Cortex of kidney (tissue), 1 donor: ENCODE measurements at places on chromosomes 5 and 9.

DNA sequence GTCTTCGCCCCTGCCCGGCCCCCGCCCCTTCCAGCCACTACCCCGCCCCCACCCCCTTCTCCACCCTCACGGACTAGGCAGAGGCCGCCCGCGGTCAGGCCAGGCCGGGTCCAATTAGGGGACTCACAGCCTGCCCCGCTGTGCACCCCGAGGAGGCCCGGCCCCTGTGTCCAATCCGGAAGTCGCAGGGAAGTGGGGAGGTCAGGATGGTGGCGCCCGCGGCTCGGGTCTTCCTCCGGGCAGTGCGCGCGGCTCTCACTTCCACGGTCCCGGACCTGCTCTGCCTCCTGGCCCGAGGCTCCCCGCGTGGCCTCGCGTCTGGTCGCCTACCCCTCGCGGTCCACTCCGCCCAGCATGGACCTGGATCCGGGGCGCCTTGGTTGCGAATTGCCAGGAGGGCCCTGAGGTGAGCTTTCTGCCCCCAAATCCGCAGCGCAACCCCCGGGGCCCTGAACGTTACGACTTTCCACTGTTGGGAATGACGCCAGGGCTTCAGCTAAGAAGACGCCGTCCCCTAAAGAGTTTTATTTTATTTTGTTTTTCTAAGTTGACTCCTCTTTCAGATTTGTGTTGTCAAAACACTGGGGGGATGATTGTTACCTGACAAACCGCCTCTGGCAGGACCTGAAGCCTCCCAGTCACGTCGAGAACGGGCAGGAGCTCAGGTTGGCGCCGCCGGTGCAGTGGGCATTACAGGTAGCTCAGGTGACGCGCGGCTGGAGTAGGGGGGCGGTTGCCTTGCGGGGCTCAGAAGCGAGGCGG is 763 bp upstream of the IRX2 start:
- no peak for DNase-seq

DNA sequence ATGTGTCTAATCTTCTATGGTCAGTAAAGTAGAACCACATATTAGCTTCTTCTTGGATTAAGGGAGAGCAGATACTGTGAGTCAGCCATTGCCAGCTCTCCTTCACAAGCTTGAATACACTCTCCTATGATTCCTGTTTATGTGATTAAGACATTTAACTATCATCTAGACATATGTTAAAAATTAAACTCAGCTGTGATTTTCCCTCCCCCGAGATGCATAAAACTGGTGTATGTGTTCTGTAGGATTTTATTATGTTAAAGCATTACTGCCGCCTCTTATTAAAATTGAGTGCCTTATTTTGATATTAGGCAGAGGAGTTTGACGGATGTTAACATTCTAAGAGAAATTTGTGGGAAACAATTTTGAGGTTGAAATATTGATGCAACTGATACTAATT is 114.6 kb downstream of the ACTBL2 start:
- DNase-seq, result no peak

DNA sequence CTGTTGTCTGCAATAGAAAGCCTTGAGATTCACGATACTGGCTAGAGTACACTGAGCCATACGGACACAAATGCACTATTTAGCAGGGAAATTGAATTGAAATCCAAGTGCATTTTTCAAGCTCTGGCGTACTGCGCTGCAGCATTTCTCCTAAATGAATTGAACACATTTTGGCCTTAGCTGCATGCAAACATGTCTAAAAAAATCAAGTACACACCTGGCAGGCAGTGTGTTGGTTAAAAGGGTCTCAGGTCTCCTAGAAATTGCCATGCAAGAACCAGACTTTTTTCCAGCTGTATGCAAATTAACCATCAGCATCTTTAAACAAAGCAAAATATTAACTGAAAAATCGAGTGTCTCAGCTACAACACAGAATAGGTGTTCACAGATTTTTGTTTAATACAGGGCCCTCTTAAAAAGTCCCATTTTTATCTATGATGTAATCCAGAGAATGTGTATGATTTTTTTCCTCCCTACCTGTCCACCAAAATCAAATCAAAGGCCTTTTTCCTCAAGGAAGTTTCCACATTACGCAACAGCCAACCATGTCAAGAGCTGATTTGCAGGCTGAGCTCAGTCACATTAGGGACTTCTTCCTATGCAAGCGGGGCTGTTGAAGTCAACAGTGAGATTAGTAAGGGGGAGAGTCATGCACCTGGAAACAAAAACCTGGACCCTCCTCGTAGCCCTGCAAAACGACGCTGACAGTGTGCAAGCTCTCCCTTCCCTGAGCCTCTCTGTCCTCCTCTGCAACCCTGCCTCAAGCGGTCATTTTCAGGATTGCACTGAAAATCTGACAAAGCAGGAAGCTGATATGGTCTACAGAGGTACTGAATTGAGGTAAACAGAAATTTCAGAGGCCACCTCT is 14.1 kb upstream of the SFXN1 start:
- no peak for DNase-seq

DNA sequence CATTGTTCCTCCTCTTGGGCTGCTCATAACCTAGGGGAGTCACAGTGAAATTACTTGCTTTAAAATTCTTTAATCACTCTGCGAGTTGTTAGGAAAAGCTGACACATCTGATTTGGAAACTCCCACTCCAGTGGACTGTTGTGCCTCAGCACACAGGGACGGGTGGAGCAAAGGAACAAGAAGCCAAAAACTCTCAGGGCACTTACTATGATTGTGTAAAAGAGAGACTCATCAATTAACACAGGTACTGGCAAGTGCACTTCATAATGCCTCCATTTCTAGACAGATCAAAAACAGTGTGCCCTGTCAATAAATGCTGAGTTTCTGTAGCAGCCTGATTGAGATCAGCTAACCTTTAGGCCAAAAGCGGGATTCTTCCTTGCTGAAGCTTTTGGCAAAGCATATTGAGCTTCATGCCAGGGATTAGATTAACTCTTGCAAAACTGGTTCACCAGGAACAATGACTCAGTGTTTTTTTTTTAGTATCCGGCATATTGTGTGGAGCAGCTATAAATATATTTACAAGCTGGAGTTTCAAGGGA is 55.9 kb downstream of the TMC1 start:
- DNase-seq, result no peak

- no peak for DNase-seq
Measured at GRCh38 chr5:99348597-99348996, 419.8 kb upstream of the CHD1 start.

- no peak for DNase-seq
Measured at GRCh38 chr5:73793911-73794310, 167.9 kb downstream of the ARHGEF28 start.

GRCh38 chr5:119178435-119178834 is 107.5 kb downstream of the DMXL1 start:
- DNase-seq, result no peak

DNA sequence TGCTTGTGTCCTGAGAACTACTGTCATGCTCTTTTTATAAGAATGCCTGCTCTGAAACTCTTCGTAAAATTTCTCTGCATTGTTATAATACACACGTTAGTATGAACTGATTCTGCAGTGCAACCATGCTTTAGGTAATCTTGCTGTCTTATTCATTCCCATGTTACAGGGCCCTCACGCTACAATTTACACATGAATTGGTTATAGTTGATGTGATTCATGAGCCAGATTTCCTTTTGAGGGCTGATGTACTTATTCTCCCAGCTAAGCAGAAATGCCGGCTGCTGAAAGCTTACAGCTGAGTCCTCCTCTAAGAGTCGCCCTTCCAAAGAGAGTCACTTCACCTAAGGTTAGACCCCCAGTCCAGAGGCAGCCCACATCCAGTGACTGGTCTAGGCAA is 233.5 kb upstream of the PCSK5 start:
- no peak for DNase-seq

- no peak for DNase-seq
Measured at GRCh38 chr9:4334410-4334813, 34.5 kb upstream of the GLIS3 start.

GRCh38 chr5:171867786-171868185 is 82.2 kb downstream of the SMIM23 start:
- DNase-seq, result no peak

DNA sequence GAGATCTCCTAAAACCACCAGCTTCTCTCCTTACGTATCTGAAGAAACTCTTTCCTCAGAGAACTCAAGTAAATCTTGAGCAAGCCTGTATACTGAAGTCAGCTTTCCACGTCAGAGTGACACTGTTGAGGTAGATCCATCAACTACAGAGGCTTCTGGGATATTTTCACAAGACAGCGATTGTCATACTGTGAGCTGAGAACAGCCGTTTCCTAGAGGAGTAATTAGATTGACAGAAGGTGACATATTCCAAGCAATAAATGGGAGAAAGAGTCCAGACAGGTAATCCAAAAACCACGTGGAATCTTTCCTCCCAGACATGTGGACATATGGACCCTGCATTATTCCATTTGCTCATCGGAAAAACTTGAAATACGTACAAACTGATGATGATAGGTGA is 117.2 kb downstream of the MEF2C start:
- no peak for DNase-seq

DNA sequence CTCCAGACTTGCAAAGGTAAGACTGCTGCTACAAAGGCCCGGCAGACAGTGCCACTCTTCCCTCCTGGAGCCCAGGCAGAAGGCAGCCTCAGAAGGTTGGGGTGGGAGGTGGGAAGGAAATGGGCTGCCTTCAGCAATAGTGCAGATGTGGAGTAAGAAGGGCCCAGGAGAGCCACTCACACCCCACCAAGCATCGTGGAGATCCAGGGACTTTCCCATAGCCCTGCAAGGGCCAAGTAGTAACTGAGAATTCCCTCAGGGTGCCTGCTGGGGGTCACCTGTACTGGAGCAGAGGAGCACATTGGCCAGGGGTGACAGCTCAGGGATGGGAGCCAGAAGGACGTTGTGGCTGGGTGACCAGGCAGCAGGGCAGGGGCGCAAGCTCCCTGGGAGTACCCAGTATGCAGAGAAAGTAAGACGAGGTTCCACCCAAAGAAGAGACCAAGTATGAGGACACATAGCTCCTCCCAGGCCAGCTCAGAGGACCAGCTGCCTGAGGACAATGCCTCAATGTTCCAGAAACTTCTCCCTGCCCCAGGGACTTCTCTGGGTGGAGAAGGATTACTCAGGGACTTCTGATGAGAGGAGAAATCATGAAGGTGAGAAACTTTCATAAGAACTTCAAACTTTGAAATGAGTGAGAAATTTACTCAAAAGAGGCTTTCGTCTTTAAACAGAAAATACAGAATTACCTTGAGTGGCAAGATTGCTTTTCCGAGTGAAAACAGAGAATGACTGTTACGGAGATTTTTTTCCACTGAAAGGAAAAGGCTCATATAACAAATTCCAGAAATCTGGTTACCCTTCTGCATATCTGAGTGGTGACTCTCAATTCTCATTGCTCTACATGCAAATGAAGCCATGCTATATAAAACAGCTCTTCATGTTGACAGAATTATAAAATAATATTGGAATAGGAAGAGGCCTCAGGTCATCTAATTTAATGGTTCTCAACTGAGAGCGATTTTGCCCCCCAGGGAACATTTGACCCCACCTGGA is 87.9 kb upstream of the TRIO start:
- no peak for DNase-seq

DNA sequence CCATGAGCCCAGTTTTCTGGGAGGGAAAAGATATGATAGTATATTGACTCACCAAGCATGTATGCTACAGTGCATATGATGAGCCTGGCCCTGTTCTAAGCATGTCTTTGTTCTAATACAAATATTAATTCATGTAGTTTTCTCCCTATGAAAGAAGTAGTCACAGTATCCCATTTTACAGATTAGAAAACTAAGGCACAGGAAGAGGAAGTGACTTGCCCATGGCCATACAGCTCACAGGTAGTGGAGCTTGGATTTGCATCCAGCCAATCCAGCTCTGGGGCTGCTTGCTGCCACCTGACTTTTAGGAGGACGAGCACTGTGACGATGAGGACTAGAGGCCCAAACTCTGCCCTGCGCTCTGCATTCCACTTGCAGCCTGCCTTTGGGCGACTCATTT is 76.4 kb downstream of the AK8 start:
- DNase-seq, result no peak

GRCh38 chr5:5141625-5142525 is 1.7 kb downstream of the ADAMTS16 start:
- DNase-seq, result no peak

GRCh38 chr9:136687721-136688223 is 515 bp upstream of the AGPAT2 start:
- DNase-seq, result no peak

GRCh38 chr5:143880178-143880577 is 68.2 kb downstream of the HMHB1 start:
- DNase-seq, result no peak

GRCh38 chr9:127937056-127937387 is 632 bp downstream of the DPM2 start:
- DNase-seq, result no peak

GRCh38 chr5:134133995-134134541 is 19.6 kb downstream of the TCF7 start:
- no peak for DNase-seq

- DNase-seq, result no peak
Measured at GRCh38 chr5:112165897-112166737, 253.0 kb downstream of the EPB41L4A start.

DNA sequence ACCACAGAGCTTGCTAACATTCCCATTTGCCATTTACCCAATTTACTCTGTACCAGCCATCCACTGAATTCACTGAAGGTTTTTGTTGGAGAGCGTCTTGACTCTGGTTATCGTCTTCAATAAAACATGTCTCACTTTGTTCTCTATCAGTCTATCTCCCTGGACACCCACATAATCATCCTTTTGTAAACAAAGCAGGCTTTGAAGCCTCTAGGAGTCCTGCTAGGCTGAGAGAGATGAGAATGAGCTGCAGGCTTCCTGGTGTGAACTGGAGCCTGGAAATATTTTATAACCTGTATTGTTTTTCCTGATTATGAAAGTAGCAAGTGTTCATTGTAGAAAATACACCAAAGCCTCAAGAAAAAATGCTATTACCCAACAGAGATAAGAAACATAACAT is 140.6 kb upstream of the ZNF366 start:
- DNase-seq, result no peak

GRCh38 chr9:137355761-137356365 is 53.8 kb upstream of the NRARP start:
- DNase-seq, result no peak

DNA sequence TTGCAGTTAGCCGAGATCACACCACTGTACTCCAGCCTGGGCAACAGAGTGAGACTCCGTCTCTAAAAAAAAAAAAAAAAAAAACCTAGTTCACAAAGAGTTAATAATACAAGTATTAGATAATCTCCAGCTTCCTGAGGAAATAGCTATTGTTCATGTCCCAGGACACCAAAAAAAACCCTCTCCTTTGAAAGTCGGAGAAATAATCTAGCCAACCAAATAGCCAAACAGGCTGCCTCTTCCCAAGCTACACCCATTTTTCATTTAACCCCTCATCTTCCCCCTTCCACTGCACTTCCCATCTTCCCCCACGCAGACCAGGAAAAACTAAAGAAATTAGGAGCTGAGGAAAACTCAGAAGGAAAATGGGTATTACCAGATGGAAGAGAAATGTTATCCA is 23.6 kb downstream of the CNOT8 start:
- no peak for DNase-seq
